LHCN-M2 (cell line): ENCODE measurements at places on chromosomes 7 and 10. TPM values are rescaled to one million over a fixed set of nuclear protein-coding genes. Genes with fewer than 3 reads are reported as not detected.
A peak's percentile ranks its signal among the peaks of the same experiment; 100 is the strongest.

DNA sequence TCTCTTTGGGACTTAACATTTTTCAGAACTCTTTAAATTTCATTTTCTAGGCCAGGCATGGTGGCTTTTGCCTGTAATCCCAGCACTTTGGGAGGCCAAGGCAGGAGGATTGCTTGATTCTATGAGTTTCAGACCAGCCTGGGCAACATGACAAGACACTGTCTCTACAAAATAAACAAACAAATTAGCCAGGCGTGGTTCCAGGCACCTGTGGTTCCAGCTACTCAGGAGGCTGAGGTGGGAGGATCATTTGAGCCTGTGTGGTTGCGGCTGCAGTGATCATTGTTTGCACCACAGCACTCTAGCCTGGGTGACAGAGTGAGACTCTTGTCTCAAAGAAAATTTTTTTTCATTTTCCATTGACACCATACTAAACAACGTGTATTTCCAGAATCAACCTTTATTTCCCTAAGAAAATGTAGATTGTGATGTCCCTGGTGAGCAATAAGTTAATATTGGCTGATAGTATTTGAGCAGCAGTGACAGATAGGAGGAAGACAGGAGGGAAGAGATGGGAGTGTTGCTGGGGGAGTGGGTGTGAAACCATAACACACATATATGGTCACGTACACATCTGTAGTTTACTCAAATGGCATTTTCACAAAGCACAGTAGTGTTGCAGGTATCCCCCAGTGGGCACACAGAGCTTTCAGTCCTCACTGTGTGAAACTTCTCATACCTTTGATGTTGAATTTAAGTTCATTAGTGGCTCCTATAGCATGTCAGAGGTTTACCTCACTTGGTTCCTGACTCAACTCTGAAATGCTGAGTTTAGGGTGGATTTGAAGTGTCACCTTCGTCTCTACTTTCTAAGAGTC, 205.6 kb downstream of the AUTS2 start:
- no peak for DNase-seq

DNA sequence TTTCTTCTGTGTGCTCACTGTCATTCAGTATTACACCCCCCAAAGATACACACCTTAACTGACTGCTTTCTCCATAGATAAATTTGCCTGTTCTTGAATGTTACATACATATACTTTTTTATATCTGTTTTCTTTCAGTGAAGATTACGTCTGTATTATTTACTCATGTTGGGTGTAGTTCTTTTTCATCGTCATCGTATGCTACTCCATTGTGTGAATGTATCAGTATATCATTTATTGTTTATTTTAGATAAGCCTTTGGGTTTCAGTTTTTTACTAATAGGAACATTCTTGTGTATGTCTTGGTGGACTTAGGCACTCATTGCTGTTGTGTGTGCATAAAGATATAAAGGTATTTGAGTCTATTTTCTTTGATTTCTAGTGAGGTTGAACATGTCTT, 64.4 kb downstream of the SEPTIN7 start:
- DNase-seq, result no peak

- DNase-seq, result no peak
These were observed 725.2 kb downstream of the SUGCT start for GRCh38 chr7:40859965-40860543.

- DNase-seq, result no peak
These were observed 45.6 kb upstream of the LRRC4 start for GRCh38 chr7:128076796-128077271.

GRCh38 chr10:13732465-13732881, 145.7 kb downstream of the PRPF18 start:
- no peak for DNase-seq

RNF32 gene
- 2.8 and 4.1 TPM in 2 replicates for total RNA-seq

- DNase-seq, result no peak
These were observed 129.3 kb downstream of the FAM107B start for GRCh38 chr10:14645239-14645960.

ACSL5 gene
- total RNA-seq, result 0.29 and 0.71 TPM in 2 replicates

- peak; percentile 58 for DNase-seq
These were observed at the start of gene CABCOCO1 for GRCh38 chr10:61662794-61663259. CABCOCO1 (plus strand) TSS chr10:61662929; CDS start chr10:61662973, 44 bp downstream.

DNA sequence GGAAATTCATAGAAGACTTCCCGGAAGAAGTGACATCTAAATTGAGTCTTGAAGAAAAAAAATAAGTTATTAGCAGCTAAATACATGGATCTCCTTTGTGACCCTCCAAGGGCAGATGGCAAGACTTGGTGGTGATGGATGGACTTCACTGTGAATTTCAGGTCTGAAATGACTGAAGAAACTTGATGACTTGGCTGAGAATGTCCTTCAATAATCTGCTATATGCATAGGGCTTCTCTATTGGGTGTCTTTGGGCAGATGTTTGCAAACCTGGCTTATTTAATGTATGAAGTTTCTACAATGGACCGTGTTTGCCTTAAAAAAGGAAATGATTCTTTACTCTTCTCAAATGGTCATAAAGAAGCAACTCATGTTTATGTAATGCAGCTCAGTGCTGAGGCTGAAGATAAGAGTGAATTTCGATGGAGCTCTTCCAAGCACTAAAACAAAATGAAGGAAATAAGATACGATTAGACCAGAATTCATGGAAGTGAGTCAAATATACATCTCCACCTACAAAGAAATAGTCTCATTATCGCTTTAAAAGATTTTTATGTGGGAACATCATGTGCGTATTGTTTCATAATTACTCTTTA, 116.6 kb upstream of the WDR11 start:
- no peak for DNase-seq

GRCh38 chr7:32298408-32299132, 191.6 kb downstream of the LSM5 start:
- DNase-seq, result no peak

DNA sequence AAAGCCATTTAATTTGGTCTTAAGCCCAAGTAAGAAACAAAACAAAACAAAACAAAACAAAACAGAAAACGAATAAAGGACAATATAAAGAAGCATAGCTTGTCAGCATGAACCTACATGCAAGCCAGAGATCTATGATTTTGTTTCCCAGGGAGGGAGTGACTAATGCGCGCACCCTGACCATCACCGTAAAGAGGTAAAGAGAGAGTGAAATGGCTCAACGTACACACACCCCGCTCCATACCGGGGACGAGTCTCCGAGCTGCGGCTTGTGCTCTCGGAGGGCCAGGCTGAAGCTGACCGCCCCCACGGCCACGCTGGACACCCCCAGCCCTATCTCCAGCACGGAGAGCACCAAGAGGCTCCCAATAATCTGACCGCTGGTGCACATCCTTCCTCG, 1.1 kb downstream of the TMEM196 start:
- DNase-seq, result no peak

- no peak for DNase-seq
These were observed 424.6 kb upstream of the NFE2L3 start for GRCh38 chr7:25727446-25727845.

GRCh38 chr10:126465771-126466170, 77.5 kb upstream of the ADAM12 start:
- DNase-seq, result no peak

GRCh38 chr10:26460736-26461135, 22.6 kb downstream of the APBB1IP start:
- DNase-seq, result no peak

DNA sequence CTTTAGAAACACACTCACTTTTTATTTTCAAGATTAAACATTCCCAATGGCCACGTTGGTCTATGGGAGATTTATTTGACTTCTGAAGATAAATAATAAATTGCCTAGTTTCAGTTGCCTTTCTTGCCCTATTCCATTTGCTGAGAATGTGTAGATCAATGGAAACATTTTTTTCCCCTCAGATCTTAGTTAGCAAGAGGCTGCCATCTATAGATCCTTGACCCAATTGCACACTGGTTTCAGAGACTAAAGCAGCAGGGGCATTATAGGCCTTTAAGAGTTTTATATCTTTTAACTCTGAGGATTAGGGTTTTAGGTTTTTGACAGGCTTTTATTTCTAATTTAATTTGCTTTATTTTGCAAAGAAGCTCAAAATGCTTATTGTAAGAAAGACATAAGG, 163.2 kb upstream of the GPR26 start:
- no peak for DNase-seq

- DNase-seq, result no peak
These were observed 515 bp upstream of the SLC4A2 start for GRCh38 chr7:151058781-151059366.

DNA sequence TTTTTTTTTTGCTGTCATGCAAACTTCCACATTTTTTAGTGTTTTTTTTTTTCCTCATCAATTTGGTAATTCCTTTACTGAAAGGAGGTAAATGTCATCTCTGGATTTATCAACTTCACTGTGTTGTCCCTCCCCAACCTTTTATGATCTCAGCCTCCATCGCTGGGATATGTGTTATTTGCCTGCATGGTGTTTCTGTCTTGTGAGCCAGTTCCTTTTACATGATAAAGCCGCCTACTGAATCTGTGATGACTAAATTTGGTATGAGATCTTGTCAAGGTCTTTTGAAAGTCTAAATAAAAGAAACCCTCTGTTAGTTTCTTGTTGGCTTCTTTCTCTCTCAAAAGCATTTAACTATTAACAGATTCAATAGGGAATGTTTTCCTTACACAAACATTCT, 39.3 kb downstream of the TAS2R41 start:
- no peak for DNase-seq
